ENCODE measurements at places on chromosomes 7 and 10.
A peak's percentile ranks its signal among the peaks of the same experiment; 100 is the strongest.

DNA sequence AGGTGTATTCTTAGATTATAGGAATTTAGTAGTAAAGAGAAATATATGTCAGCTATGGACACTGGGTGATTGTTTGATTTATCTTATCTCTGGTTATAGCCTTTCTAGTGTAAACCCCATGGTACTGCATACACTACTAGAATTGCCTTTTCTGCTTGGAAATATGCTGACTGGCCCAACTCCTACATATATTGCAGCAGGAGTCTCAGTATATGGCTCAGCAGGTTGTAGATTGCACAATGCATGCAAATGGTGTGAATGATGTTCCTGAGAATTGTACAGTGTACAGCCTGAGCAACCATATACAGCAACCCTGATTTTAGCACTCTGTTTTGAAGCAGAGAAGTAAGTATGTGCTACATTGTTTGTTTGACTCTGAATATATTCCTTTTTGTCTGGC, 153.4 kb upstream of the NPY start:
- DNase-seq, result no peak

- no peak for DNase-seq
Measured at GRCh38 chr7:32357535-32358277, 132.5 kb downstream of the LSM5 start.

DNA sequence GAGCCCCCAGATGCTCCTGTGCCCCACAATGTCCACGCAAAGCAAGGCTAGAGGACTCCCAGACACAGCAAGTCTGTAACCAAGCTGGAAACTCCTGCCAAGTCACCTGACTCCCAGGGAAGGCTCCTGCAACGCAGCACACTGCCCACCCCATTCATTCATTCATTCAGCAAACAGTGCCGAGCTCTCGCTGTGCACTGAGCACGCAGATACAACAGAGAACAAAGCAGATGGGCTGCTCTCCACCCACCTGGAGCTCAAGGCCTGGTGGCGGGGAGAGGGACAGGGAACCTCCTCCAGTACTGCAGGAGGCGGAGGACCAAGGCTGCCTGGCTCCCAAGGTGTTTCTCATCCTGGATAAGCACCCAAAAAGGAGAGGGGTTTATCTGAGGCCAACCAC, 8.6 kb downstream of the KCNH2 start:
- DNase-seq, result no peak

DNA sequence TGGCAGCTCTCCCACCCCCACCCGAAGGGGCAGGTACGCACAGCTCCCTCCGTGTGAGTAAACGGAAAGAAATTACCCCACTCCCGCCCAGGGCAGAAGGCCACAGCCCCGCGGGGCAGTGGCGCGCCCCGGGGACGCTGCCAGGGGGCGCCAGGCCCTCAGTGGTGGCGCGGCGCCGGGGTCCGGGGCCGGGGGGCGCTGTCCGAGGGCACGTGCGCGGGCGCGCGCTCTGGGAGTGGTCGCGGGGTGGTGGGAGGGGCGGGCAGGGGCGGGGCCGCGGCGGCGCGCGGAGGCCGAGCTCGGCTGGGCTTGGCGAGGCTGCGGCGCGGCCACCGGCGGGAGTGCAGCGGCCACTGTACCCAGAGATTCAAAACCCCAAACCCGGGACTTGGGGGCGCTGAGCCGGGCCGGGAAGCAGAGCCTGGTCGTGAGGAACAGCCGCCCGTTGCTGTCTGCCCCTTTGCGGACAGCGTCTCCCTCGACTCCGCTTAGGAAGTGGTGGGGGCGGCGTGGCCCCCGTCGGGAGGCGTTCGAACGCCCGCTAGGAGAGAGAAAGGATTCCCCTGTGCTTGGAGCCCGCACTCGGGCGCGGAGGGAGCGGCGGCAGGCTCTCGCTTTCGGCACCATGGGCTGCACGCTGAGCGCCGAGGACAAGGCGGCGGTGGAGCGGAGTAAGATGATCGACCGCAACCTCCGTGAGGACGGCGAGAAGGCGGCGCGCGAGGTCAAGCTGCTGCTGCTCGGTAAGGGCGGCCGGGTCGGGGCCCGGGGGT, at the start of gene GNAI1:
Gene GNAI1 (plus strand): TSS at position 296 of the 773 bp plus-strand sequence. CDS start 330 bp downstream, at position 626.
- DNase-seq, result peak; percentile 82

DNA sequence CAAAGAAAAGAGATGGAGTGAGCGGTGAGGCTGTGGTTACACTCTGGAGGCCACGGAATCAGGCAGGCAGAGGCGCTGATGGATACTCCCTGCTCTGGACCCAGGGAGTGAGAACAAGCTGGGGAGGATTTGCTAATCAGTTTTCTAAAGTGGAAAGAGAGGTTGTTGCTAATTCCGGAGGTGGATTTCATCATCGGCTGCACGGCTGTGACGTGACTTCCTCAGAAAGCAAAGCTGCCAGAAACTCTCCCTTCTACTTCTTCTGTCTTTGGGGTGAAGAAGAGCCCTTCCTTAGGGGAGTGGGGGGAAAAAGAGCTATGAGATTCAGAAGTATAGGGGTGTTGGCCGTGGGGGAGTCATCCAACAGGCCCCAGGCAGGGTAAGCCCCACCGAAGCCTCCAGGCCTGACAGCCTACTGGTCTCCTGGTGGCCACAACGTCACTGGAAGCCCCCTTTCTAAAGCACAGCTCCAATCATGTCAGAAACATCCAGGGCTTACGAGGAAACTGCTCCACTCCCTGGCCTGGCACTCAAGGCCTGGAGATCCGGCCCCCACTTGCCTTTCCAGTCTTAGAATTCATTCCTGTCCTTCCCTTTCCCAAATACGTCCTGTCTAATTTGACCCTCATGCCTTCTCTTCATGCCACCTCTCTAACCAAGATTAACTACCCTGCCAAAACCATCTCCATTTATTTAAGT, 114.5 kb downstream of the HIP1 start:
- DNase-seq, result no peak

DNA sequence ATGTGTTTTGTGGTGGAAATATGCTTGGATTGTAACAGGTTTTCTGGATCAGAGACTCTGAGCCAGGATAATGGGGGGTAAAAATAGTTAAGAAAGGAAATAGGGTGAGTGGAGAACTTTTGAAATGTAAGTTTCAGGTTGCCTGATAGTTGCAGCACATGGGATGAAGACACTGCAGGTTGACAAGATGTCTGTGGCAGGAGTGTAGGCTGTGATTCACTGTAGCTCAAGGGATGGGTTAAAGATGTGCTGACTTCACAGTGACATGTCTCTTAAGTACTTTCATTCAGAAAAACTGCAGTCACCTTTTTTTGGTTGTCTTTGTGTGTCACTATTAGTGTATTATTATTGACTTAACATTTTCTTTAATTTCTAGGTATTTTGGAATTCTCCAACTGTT, 63.5 kb upstream of the SLC39A12 start:
- no peak for DNase-seq

All from T1000 (cell line).